ENCODE measurements at places on chromosomes 5 and 9. TPM values are rescaled to one million over a fixed set of nuclear protein-coding genes. Genes with fewer than 3 reads are reported as not detected.

DNA sequence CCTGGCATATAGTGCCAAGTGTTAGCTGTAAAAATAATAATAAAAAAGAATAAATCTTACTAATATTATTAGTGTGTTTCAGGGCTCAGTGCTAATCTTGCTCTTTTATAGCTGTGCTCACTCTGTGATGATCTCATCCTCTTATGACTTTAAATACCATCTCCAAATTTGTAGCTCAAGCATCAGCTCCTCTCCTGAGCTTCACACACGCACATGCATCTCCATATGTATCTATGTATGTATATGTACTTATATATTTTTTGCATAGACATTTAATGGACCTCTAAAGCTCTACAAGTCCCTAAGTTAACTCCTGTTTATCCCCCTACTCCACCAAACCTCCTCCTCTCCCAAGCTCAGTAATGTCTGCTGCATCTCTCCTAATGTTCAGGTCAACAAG is 170.8 kb upstream of the NR3C1 start:
- DNase-seq, result no peak

The OR1J2 gene
- polyA plus RNA-seq, result not detected

GRCh38 chr9:112038017-112038408 is 137.1 kb downstream of the SUSD1 start:
- no peak for DNase-seq

The MEGF9 gene
- polyA plus RNA-seq, result 2.2 TPM

The GABBR2 gene
- not detected for polyA plus RNA-seq

The KCNV2 gene
- polyA plus RNA-seq, result not detected

GRCh38 chr5:138936968-138937345 is 61.8 kb upstream of the LRRTM2 start:
- DNase-seq, result no peak

GRCh38 chr9:89738137-89738932 is 133.5 kb downstream of the GADD45G start:
- DNase-seq, result no peak

- no peak for DNase-seq
These were observed 38.2 kb downstream of the PAPPA start for GRCh38 chr9:116191576-116192415.

DNA sequence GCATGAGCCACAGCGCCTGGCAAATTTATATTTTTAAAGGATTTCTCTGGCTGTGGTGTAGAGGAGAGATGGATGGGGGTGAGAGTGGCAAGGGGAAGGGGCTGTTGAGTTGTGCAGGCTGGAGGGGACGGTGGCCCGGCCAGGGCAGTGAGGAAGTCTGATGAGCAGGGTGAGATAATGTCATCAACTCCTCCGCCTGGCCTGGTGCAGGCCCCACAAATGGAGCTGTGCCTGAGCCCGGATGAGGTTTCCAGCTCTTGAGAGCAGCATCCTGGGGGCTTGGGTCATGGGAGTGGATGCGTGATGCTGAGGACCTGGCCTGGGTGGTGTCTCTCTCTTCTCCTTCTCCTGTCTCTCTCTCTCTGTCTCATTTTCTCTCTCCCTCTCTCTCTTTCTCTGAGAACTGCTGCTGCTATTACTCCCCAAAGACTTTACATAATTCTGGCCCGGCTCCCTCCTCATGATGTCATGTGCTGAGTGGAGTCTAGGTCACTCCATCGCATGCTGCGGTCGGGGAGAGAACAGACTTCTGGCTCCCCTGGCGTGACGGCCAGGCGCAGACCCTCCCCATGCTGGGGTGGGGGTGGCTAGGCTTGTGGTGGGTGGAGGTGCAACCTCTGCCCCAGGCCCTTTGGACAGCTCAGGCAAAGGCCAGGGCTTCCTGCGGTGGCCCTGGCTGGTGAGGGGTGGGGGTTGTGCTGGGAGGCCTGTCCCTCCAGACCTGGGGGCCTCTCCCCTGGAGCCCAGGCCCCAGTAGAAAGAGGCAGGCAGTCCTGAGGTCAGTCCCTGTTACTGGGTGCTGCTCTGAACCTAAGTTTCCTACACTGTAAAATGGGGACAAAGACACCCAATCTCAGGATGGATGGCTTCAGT is 26.4 kb downstream of the FGF18 start:
- DNase-seq, result no peak

- no peak for DNase-seq
These were observed 6.8 kb upstream of the RNF180 start for GRCh38 chr5:64158827-64159226.
